Activated T-helper 9 cell treated with anti-CD3 and anti-CD28 coated beads, Interleukin-2, amount 50 U/mL, for 16 hours (primary cell): ENCODE measurements at places on chromosomes 7 and 10.

DNA sequence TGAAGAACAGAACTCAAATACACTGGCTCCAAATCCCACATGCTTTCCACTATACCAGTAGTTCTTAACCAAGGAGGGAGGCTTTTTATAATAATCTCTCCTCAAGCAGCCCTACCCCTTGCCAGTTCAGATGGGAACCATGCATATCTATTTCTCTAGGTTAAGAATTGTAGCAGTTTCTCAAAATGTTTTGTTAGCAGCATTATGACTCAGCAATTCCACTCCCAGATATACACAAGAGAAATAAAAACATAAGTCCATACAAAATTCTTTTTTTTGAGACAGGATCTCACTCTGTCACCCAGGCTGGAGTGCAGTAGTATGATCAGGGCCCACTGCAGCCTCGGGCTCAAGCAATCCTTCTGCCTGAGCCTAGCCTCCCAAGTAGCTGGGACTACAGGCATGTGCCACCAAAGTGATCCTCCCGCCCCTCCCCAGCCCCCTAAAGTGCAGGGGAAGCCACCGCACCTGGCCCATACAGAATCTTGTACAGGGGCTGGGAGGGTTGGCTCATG lies 18.1 kb downstream of the YWHAG start:
- no peak for DNase-seq

DNA sequence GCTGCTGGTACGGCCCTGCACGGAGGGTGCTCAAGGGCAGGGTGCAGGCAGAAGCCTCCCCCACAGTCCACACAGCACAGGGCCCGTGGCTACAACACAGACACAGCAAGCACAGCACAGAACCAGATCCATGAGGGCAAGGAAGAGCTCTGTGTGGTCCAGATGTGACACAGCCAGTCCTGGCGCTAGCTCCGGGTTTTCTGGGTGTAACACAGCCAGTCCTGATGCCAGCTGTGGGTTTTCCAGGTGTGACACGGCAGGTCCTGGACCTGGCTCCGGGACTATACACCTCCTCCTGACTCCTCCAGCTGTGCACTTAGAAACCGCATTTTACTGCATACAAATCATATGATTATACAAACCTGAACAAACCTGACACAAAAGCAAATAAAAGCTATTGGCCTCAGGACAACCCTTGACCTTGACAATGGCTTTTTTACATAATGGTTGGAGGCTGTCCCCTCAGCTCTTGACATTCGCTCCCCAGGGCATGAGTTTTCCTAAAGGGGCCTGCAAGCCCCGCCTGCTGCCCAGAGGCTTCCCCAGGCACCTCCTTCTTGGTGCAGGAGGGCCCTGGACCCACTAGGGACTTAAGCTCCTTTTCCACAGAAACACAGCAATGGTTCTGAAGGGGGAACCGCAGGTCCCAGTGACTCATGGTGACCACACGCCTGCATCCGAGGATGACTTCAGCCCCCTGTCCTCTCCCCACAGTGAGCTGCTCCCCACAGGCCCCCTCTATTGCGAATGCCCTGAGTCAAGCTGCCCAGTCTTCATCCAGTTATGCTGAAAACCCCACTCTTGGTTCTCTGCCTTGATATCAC lies 209.6 kb downstream of the PTPRN2 start:
- DNase-seq, result no peak

DNA sequence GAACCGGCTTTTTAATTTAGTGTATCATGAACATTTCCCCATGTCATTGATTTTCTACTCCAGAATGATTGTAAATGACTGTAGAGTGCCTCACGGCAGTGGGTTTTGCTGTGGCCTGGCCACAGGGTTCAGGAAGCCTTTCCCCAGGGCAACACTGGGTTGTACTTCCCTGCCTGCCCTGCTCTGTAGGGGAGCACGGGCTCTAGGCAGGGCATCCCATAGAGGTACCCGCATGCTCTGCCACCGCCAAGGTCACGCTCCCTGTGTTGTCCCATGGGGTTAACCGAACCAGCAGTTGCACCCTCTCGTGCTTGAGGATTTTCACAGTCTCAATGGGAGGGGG lies 63.8 kb downstream of the BPGM start:
- DNase-seq, result no peak

- no peak for DNase-seq
Measured at GRCh38 chr10:561721-562120, 127.7 kb downstream of the DIP2C start.

- no peak for DNase-seq
Measured at GRCh38 chr10:63883861-63884260, 362.7 kb downstream of the REEP3 start.

- no peak for DNase-seq
Measured at GRCh38 chr7:79332091-79332490, 121.4 kb downstream of the MAGI2 start.

DNA sequence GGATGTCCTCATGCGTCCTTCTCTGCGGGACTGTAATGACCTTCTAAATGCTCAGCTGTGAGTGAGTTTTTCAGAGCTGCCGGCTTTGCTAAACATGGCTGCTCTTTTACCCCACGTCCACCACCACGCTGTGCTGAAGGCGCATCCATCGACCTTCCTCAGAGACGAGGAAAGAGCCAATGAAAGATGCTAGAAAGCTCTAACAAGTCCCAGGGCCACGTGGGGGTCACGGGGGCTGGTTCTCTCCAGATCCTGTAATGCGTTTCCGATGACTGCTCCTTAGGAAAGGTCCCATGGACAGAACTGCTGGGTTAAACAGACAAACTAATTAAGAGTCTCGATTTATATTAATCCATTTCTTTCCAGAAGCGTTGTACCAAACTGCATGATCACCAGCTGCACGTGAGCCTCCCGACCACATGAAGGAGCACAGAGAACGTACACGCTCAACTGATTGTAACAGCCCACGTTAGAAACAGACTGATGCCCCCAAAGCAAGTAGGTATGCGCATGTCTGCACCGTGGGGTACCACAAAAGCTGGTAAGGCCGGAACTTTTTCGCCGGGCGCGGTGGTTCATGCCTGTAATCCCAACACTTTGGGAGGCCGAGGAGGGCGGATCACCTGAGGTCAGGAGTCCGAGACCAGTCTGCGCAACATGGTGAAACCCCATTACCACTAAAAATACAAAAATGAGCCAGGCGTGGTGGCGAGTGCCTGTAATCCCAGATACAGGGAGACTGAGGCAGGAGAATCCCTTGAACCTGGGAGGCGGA lies 109.6 kb downstream of the TCERG1L start:
- no peak for DNase-seq

GRCh38 chr10:5620223-5620721 lies 46.1 kb downstream of the ASB13 start:
- DNase-seq, result no peak

DNA sequence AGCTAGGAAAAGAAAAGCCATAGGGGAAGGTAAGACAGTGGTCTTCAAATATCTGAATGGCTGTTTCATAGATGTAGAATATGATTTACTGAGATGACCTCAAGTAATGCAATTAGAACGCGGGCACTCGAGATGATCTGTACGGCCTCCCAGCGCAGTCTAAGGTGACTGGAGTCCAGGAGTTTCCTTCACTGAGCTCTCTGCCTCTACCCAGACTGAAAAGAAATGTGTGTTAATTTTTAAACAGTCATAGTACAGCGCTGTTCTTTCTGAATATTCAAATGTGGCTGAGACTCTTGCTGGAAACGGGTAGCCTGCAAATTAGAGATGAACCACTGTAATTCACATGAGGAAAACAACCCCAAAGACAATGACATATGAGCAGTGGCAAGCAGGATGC lies 562.4 kb upstream of the AUTS2 start:
- DNase-seq, result no peak

DNA sequence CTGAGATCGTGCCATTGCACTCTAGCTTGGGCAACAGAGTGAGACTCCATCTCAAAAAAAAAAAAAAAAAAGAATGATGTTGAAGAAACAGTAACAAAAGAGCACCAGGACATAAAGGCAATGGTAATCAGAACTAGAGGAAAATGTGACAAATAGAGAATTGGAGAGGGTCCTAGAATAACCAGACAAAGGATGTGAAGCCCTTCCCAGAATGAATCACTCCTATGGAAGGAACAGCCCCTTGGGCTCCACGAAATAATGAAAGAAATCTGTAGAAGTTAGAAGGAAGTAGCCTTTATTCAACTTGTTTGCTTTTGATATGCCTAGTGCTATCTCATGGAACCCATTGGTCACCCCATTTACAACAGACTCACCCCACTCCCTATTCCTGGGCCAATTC lies 169.2 kb downstream of the SUGCT start:
- DNase-seq, result no peak

- no peak for DNase-seq
Measured at GRCh38 chr7:135843214-135843613, 94.6 kb upstream of the FAM180A start.

GRCh38 chr7:150986099-150986512 lies 4.7 kb upstream of the NOS3 start:
- DNase-seq, result peak; percentile 37

DNA sequence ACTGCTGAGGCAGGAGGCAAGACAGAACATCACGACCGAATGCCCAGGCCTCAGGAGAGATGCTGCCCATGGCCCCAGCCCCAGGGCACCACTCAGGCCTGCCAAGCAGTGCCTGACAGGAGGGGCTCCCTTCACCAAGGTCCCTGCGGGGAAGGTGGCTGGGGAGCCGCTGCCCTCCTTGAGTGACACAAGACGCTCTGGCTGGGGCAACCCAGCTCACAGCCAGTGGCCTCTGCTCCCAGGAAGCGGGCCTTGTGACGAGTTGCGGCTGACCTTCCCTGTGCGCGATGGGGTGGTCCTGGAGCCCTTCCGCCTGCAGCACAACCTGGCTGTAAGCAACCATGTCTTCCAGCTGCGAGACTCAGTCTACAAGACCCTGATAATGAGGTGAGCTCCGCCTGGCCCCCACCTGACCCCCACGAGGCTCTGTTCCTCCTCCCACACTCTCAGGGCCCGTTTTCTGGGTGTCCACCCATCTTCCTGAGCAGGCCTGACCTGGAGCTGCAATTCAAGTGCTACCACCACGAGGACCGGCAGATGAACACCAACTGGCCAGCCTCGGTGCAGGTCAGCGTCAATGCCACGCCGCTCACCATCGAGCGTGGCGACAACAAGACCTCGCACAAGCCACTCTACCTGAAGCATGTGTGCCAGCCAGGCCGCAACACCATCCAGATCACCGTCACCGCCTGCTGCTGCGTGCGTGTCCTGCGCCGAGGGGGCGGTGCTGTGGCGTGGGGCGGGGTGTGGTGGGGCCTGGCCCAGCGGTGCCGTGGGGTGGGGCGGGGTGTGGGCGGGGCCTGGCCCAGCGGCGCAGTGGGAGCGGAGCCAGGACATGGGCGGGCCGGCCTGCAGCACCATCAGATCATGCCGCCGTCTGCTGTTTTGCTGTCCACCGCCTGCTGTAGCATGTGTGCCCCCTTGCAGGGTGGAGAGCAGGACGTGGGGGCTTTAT lies 12.8 kb downstream of the ZMIZ2 start:
- no peak for DNase-seq

GRCh38 chr7:100271716-100272537 lies 35.6 kb upstream of the SPDYE3 start:
- DNase-seq, result peak; percentile 99

DNA sequence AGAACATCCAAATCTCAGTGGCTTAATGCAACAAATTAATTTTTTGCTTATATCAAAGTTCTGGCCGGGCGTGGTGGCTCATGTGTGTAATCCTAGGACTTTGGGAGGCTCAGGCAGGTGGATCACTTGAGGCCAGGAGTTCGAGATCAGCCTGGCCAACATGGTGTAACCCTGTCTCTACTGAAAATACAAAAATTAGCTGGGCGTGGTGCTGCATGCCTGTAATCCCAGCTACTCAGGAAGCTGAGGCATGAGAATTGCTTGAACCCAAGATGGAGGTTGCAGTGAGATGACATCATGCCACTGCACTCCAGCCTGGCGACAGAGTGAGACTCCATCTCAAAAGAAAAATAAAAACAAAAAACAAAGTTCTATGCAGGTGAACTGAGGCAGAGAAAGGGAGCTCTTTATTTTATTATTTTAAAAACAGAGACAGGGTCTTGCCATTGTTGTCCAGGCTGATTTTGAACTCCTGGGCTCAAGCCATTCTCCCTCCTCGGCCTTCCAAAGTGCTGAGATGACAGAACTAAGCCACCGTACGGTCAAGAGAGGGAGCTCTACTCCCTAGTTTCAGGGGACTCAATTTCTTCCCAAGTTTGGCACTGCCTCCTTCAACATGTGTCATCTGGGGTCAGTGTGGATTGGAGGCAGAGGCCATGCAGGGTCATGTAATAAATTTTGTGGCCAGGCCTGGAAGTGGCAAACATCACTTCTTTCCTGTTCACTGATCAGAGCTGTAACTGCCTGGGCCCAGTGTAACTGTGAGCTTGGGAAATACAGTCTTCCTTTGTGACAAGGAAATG lies 2.4 kb downstream of the ADCK2 start:
- DNase-seq, result no peak

GRCh38 chr7:157430721-157431120 lies 93.9 kb downstream of the DNAJB6 start:
- DNase-seq, result no peak

- no peak for DNase-seq
Measured at GRCh38 chr10:121661451-121661851, 63.2 kb upstream of the FGFR2 start.

- no peak for DNase-seq
Measured at GRCh38 chr10:57664815-57665214, 602.9 kb downstream of the IPMK start.

DNA sequence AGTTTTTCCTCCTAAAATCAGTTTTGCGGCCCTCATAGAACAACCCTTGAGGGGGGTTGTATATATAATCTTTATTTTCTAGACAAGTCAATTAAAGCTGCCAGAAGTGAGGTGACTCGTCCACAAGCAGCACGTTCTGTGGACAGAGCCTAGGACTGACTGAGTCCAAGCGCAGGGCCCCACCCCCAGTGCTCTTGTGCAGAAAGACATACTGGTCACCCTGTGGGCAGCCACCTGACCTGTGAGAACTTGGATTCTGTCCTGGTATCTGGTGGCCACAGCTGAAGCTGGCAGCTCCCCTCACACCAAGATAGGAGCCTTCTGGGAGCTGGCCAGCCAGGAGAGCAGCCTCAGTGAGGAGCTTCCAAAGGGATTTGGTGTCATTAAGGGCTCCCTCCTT lies 89.3 kb downstream of the GRK5 start:
- no peak for DNase-seq

DNA sequence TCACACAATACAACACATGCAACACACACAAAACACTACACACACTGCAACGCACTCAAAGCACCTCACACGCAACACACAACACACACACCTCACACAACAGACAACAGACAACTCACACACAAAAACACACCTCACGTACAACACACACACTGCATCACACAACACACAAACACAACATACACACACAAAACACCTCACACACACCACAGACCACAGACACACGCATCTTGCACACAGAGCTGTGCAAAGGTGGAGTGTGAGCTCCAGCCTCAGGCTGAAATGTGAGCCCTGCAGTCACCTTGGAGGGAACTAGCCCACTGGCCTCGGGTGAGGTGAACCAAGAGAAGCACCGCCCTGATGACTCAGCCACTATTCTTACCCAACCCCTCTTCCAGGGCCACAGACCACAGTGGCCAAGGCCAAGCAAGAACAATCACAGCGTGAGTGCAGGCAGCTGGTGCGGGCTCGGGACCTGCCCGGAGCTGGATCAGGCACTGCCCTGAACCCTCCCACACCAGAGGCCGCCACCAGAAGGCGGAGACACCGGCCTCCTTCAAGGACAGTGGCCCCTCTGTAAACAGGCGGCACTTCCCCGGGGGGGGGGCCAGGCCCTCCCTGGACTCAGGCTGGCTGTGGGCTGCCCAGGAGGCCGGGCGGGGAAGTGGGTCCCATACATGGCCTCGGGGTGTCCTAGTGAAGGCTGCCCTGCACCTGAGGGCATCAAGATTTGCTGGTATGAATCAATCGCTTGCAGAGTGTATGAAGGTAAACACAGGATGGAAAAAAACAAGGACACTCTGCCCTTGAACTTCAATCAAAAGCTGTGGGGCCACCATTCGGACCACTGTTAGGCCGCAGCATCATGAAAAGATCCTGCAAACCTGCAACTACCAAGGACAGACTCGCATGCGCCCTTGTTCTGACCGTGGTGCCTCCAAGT lies 106.7 kb downstream of the TNS3 start:
- DNase-seq, result no peak
